ENCODE measurements at places on chromosomes 4 and X.

DNA sequence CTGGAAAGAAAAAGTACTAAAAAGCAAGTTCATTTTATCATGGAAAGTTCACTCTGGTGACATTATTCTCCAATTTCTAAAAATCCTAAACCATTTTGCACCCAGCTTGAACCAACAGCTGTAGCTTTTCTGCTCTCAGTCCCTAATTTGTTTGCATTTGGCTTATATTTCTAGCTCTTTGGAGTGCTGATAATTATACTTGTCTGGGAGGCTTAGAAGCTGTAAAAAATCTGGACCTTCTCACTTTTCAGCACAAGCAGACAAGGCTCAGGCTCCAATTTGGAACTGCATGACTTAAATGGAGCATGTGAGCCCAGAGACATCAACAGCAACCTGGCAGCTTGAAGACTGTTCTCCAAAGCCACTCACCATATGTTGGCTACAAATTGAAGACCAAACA, 170.9 kb upstream of the PCDH18 start:
- no peak for DNase-seq

DNA sequence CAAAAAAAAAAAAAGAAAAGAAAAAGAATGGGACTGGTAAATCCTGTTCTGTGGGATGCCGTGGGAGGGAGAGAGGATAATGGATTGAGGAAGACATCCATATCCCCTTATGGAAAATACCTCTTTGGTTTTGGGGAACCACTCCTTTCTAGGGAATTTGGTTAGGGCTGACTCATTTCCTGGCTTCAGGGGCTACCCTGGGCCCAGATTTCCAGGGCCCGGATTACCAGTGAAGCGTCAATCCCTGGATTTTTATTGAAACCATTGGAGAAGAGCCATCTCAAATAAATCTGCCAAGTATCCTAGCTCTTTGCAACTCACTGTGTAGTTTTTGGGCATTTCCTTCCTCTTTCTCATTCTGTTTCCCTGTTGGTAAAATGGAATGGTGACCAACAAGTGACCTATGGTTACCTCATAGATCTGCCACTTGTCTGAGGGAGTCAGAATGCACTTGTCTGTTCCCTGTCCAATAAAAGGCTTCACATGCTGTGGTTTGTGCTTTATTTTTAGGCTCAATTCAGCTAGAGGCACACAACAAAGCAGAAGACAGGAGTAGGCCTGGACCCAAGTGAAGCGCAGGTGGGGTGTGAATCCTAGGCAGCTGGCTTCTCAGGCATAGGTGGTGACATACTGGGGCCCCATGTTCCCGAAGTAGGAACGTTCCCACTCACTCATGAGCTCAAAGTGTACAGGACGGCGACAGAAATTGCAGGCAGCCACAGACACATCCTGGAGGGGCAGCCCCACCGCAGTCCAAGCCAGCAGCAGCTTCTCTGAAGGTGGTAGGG, 8.6 kb downstream of the APEX2 start:
- no peak for DNase-seq

DNA sequence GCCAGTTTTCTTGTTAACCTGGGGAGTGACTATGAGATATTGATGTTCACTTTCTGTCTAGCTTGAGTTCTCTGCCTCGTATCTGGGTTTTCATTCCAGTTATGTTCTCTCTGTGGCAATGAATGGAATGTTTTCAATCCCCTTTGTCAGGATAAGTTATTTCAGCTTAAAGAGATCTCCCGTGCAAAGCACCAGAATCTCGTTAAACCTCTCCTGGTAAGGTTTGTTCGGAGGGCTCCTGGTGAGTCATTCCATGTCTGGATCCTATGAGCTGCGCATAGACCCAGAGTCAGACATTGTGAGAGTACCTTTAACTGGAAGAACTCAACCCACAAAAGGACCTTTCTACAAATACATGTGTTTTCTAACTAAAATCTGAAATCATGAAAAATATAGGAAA, 51.0 kb downstream of the KDR start:
- no peak for DNase-seq

GRCh38 chr4:7780751-7781348, 158.8 kb downstream of the AFAP1 start:
- DNase-seq: no peak

DNA sequence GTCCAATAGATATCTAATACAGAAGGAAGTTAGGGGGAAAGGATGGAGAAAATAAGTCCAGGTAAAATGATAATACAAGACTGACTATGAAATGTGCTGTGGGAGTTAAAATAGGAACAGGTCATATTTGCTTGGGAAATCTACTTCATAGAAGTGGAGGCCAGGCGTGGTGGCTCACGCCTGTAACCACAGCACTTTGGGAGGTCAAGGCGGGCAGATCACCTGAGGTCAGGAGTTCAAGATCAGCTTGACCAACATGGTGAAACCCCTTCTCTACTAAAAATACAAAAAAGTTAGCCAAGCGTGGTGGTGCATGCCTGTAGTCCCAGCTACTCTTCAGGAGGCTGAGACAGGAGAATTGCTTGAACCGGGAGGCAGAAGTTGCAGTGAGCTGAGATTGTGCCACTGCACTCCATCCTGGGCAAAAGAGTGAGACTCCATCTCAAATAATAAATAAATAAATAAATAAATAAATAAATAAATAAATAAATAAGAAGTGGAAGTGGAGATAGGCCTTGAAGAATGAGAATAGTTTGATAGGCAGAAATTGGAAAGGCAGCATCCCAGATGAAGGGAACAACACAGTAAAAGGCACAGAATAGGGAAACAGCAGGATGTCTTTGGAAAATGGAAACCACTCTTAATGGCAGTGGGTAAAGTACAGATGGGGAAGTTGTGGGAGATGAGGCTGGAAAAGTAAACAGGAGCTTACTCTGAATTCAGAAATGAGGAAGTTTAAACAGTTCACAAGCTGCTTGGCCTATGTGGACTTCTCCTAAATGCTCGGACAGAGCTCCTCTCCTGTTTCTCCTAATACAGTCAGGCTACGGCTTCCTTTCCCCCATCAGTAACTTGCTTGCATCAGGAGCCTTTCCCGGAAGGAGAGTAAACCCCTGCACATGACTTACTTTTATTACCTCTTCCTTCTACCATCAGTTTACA, 15.1 kb upstream of the GK start:
- no peak for DNase-seq

DNA sequence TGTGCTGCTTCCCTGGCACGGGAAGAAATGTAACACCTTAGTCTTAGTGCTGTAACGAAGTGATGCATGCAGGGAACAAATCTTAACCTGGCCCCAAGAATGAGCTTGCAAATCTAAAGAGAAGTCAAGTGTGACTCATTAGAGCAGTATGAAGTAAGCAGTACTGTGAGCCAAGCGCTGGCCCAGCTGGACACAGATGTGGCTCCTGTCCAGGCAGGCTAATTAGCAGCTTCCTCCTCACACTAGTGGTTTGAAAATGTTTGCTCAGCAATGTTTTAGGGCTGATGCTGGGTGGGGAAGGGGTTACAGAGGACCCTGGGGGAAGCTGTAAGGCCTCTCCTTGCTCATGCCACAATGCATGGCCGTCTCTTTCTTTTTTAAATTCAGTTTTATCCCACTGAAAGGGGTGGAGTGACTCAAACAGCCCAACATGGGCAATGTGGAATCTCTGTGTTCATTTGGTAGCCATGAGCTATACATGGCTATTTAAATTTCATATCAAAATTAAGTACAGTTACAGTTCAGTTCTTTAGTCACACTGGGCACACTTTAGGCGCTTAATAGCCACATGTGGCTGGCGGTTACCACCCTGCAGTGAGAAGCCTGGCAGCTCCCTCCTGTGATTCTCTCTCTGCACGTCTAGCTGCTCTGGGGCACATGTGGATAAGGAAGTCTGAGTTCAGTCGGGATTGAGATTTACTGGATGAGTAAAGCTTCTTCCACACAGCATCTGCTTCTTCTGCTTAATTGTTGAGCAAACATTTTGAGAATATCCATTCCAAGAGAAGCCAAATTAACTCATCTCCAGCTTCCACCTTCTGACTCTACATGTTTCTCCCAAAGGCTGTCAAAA, 48.8 kb downstream of the MAP7D2 start:
- DNase-seq: peak; percentile 44

DNA sequence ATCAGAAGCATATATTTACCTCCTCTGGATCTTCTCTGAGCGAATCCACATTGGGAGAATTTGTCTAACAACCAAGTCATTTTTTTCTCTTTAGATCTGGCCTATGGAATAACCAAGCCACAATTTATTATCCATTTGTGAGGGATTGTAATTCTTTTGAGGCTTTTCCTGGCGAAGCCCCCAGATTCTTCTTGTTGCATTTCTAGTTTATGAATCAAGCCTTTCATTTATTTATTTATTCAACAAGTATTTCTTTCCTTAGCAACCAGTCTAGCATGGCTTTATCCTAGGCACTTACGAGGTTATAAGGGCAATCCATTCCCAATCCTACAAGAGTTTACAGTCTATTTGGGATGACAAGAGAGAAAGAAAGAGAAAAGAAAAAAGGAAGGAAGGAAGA, 18.4 kb upstream of the FNIP2 start:
- peak; percentile 63 for DNase-seq

DNA sequence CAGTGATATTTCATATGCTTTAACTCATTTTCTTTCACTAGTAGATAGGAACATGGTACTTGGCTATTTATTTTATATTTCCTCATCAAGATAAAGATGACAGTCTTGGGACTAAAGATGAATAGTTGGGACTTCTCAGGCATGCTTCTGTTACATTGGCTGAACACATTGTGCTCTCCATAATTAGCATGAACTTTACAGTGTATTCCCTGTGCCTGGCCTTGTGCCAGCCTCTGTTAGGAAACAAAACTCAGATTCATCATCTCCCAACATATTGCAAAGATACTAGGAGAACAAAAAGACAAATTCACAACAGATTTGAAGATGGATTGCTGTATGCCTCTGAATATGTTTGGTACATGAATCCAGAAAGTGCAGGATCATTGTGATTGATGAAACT, 26.4 kb downstream of the GRIA2 start:
- DNase-seq: no peak

DNA sequence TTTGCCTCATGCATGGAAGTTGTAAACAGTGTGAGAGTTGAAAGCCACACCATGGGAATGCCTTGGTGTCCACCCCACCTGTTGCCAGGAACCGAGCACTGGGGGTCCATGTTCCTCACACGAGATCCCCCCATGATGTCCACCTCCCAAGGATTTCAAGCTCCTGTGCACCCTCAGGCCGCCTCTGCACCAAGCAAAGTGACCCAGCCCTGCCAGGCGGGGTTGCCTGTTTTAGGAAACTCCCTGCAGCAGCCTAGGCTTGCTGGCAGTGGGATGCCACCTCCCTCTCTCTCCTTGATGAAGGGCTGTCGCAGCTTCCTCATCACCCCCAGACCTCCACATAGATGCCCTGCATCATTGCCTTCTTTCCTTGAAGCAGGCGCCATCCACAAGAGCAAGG, 82.8 kb downstream of the GPR143 start:
- DNase-seq: no peak

GRCh38 chr4:165627128-165627527, 245.9 kb upstream of the TLL1 start:
- no peak for DNase-seq

DNA sequence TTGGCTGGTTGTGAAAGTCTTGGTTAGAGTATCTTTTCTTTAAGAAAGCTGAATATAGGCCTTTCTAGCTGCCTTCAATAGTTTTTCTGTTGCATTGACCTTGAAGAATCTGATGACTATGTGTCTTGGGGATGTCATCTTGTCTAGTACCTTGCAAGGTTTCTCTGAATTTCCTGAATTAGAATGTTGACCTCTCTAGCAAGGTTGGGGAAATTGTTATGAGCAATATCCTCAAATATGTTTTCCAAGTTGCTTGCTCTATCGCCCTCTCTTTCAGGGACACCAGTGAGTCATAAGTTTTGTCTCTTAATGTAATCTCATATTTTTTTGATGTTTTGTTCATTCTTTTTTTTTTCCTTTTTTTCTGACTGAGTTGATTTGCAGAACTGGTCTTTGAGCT, 194.7 kb downstream of the RAB28 start:
- DNase-seq: no peak

GRCh38 chrX:145292218-145292617, 44.9 kb downstream of the SPANXN1 start:
- no peak for DNase-seq

DNA sequence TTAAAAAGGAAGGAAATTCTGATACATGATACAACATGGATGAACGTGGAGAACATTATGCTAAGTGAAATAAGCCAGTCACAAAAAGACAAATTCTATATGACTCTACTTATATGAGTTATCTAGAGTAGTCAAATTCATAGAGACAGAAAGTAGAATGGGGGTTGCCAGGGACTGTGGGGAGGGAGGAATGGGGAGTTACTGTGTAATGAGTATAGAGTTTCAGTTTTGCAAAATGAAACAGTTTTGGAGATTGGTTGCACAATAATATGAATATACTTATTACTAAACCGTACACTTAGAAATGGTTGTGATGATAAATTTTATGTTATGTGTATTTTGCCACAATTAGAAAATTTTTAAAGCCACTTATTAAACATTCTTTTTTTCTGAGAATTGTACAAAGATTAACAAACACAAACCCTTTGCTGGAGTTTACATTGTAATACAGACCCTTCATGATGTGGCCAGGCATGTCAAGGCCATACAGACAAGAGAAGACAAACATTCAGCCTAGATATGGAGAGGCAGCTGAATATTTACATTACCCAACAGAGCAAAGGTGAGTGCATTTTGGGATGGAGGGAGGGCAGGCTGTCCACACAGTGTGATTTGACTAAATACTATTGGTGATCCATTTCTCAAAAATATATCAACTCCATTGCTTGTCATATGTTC, 21.2 kb upstream of the GPC3 start:
- DNase-seq: no peak

- DNase-seq: no peak
These were observed 727.6 kb upstream of the MAGEB2 start for GRCh38 chrX:29487714-29488113.

- DNase-seq: no peak
These were observed 27.2 kb upstream of the GPR34 start for GRCh38 chrX:41661366-41662095.

DNA sequence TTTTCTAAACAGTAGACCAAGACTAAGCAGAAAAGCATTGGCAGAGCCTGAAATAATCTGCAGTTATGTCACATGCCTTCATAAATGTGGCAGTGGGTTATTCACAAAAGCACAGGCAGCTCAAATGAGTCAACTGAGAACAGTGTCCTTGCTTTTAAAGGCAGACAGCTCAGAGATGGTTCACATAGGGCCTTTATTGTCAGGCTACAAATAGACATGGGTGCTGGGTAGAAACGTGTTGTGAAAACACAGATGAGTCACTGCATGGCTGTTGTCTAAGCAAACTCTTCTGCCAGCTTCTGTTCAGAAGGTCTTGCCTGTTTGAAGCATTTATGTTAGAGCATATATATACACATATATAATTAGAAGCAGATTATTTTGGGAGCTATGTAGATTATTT, 118.0 kb downstream of the SLC4A4 start:
- DNase-seq: peak; percentile 59

DNA sequence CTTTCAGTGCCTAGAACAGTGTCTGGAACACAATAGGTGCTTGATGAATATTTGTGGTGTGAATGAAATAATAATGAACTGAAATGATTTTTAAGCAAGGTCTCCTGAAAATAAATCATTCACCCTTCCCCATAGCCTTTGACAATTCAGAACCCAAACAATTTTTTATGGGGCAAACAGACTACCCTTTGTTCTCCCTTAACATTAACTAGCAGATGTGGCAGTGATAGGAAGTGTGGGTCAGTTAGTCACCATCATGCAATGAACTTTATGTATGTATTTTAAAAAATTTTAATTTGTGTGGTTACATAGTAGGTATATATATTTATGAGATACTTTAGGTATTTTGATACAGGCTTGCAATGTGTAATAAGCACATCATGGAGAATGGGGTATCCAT, 27.2 kb upstream of the CD40LG start:
- DNase-seq: no peak

GRCh38 chr4:72896515-72896914, 173.0 kb downstream of the COX18 start:
- DNase-seq: peak; percentile 46

Measured in AG04450 (cell line).